Right lobe of liver (tissue), 6 donors: ENCODE measurements at places on chromosomes 3 and 15.

DNA sequence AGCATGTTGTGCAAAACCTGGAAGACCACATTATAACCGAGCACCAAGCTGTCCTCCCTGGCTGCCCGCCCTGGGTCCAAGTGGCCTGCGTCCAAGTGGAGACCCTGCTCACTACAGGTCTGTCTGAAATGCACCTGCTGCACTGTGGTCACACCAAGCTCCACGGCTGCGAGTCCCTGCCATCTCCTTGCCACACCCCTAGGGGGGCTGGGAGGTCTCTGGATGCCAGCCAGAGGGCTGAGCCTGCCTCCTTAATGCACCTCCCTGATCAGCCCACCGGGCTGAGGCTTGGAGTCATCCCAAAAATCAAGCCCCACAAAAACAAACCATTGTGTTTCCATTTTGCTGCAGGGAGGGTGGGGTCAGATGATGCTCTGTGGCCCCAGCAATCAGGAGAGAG lies 187.1 kb downstream of the MEGF11 start:
- H3K27ac ChIP-seq: no peak overlapping the region
- H3K4me1 ChIP-seq: no peaks in the 10 kb centered on the region
- H3K27me3 ChIP-seq: no peaks in the 10 kb centered on the region
- H3K4me3 ChIP-seq: no peak overlapping the region
- peak; percentile 45 for DNase-seq
- H3K36me3 ChIP-seq: no peaks in the 10 kb centered on the region

DNA sequence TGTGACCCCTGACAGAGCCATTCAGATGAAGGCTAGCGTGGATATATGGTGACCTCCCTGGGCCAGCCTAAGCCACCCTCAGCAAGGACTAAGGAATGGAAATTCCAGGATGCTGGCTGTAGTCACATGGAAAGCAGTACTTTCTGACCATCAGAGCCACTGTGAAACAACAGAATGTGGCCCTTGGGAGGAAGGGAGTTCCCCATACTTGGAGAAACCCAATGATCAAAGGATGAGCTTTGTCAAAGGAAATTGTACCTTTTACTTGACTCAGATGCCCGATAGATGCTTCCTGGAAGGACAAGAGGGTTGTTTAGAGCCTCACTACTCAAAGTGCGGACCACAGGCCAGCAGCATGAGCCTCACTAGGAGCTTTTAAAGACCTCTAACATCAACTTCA lies 484.5 kb upstream of the PROK2 start:
- H3K4me3 ChIP-seq: no peak overlapping the region
- H3K27ac ChIP-seq: peak overlapping the region; percentile 44
- H3K36me3 ChIP-seq: no peaks in the 10 kb centered on the region
- no peaks in the 10 kb centered on the region for H3K27me3 ChIP-seq

DNA sequence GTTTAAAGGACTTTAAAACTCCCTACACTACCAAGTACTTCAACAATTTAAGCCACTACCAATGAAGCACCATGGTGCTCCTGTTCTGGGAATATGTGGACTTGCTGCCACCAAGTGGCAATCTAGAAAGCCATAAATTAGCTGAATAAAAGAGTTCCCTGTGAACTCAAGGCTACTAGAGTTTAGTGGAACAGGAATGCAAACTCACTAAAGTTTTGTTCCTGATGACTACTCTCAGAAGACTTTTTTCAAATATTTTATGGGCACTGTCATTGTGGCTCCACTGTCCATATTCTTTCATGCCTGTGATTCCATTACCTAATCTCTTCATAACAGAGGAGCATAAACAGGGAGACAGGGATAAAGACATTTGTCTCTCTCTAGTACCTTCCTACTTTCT lies 63.9 kb downstream of the TMCC1 start:
- no peaks in the 10 kb centered on the region for H3K27me3 ChIP-seq
- DNase-seq: peak; percentile 53
- no peak overlapping the region for H3K27ac ChIP-seq

- no peak overlapping the region for H3K4me3 ChIP-seq
- no peak overlapping the region for H3K27ac ChIP-seq
- peaks cover 9% of the 10 kb centered on the region for H3K36me3 ChIP-seq
- no peak for DNase-seq
Observed at GRCh38 chr15:85137489-85138168, 156.0 kb downstream of the PDE8A start.

DNA sequence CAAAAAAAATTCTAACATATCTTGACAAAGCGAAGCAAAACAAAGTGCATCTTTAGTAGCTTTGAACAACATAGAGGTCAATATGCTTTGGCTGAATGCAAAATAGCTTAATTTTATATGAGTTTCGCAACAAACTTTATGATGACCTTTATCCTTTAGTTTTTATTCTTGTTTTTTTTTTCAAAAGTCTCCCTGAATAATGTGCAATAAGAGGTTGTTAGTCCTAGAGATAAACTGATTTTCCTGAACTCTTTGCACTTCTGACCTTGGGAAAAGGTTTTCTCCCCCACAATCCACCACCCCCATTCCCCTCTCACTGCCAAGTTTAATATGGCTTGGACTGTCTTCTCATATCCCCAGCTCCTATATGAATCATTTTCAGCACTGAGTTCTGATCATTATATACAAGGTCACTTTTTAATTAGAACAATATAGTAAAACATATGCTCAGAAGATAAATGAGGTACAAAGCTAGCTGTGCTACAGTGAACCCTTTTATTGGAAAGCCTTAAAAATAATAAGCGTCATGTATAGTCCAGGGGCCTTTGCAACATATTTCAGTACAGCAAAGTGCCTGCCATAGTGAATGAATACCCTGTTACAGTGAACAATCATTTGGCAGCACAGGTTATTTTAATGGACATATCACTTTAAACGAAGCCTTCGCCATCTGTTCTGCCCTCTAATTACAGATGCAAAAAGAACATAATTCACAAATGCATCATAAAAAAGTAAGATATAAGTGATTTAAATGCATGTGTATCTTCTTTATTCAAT lies 496.3 kb upstream of the NR2F2 start:
- no peak for DNase-seq
- no peaks in the 10 kb centered on the region for H3K36me3 ChIP-seq
- no peak overlapping the region for H3K4me3 ChIP-seq
- H3K4me1 ChIP-seq: no peaks in the 10 kb centered on the region
- no peaks in the 10 kb centered on the region for H3K27me3 ChIP-seq

DNA sequence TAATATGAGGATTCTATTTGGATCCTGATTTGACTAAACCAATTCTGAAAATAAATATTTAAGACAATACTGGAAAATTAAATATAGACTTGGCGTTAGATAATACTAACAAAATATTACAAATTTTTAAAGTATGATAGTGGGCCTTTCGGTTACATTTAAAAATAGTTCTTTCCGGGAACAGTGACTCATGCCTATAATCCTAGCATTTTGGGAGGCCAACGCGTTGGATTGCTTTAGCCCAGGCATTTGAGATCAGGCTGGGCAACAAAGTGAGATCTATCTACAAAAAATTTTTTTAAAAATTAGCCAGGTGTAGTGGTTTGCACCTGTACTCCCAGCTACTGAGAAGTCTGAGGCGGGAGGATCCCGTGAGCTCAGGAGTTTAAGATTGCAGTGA lies 30.3 kb upstream of the GADL1 start:
- no peaks in the 10 kb centered on the region for H3K36me3 ChIP-seq
- H3K4me1 ChIP-seq: no peaks in the 10 kb centered on the region
- no peak for DNase-seq
- H3K27ac ChIP-seq: no peak overlapping the region

DNA sequence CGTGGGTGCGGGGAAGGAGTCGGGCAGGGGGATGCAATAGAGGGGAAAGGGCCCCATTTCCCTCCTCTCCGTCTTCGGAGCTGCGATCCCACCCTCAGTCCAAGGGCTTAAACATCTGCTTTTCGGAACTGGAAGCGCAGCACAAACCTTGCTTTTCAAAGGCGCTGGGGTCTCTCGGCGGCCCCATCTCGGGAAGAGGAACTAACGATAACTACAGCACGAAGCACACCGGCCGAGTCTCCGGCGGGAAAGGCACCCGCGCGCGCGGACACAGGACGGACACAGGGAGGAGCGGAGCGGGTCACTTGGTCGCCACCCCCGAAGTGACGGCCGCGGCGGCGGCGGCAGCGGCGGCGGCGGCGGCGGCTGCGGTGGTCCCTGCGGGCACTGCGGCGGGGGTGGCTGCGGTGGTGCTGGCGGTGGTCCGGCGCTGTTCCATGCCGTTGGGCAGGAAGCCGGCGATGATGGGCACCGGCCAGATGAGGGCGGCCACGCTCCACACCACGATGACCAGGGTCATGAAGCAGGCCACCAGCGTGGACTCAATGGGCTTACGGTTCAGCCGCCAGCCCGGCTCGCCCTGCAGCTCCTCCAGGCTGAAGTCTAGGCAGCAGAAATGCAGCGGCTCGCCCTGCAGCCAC lies 1.1 kb downstream of the TMEM158 start:
- no peaks in the 10 kb centered on the region for H3K4me1 ChIP-seq
- H3K27ac ChIP-seq: no peak overlapping the region
- H3K4me3 ChIP-seq: peak overlapping the region; percentile 38
- H3K36me3 ChIP-seq: no peaks in the 10 kb centered on the region
- DNase-seq: peak; percentile 88

DNA sequence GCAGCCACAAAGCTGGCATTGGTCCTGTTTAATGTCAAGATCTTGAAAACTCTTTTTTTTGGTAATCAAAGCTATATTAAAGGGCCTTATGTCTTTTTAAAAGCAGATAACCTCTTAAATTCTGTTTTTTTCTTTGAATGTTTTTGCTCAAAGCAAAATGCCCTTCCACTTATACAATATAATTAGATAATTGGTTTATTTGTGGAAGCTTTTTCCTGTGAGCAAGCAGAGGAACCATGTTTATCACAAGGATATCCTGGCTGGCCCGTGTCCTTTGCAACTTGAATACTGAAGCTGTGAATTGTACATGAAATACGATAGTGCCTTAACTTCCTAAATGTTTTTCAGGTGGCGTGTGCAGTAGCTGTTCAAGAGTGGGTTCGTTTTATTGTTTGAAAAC lies 2.6 kb downstream of the ST3GAL6 start:
- no peak for DNase-seq
- H3K36me3 ChIP-seq: no peaks in the 10 kb centered on the region
- no peak overlapping the region for H3K4me3 ChIP-seq
- no peak overlapping the region for H3K27ac ChIP-seq
- H3K4me1 ChIP-seq: no peaks in the 10 kb centered on the region

DNA sequence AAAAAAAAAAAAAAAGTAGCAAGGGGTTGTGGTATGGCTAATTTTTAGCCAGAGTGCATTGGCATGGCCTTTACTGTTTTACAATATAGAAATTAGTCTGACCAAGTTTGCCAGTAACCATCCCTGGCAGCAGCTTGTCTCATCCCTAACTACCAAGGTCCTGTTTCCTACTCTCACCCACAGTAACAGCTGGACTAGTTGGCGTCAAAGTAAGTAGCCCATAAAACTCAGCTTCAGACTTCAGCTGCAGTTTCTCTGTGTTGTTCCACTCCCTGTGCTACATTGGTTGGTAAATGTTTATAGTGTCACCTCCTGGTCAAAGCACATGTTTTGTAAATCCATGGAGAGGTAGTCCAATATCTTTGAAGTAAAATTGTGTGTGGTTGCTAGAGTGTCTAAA lies 691.3 kb downstream of the ZPLD1 start:
- H3K27ac ChIP-seq: no peak overlapping the region
- no peaks in the 10 kb centered on the region for H3K4me1 ChIP-seq
- DNase-seq: no peak
- H3K27me3 ChIP-seq: no peaks in the 10 kb centered on the region
- H3K36me3 ChIP-seq: no peaks in the 10 kb centered on the region

DNA sequence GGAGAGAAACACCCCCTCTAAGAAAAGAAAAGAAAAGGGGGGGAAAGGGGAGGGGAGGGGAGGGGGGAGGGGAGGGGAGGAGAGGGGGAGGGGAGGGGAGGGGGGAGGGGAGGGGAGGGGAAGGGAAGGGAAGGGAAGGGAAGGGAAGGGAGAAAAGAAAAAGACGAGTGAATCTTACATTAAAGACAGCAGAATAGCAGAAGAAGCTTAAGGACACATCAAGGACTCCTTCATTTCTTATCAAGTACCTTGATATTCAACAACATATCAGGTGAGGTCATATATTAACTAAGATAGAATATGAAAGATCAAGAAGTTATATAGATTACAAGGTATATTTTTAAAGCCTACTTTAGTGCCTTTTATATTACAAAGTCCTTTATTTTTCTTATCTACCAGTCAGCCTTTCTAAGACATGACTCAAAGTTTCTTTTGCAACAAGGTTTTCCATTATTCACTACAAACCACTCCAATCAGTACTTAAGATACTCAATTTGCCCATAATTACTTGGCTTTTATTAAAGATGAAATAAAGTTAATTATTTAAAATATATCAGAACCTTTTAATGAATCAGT lies 17.7 kb upstream of the AADAC start:
- no peak overlapping the region for H3K4me3 ChIP-seq
- DNase-seq: no peak
- H3K27me3 ChIP-seq: no peaks in the 10 kb centered on the region
- H3K36me3 ChIP-seq: no peaks in the 10 kb centered on the region
- H3K4me1 ChIP-seq: no peaks in the 10 kb centered on the region

- no peak for DNase-seq
- H3K36me3 ChIP-seq: no peaks in the 10 kb centered on the region
- no peaks in the 10 kb centered on the region for H3K4me1 ChIP-seq
- no peaks in the 10 kb centered on the region for H3K27me3 ChIP-seq
Observed at GRCh38 chr3:169591159-169591951, 72.2 kb downstream of the MECOM start.

- H3K36me3 ChIP-seq: no peaks in the 10 kb centered on the region
- H3K27ac ChIP-seq: no peak overlapping the region
- no peaks in the 10 kb centered on the region for H3K27me3 ChIP-seq
- no peak for DNase-seq
- H3K4me3 ChIP-seq: no peak overlapping the region
Observed at GRCh38 chr3:132380920-132381319, 36.4 kb upstream of the DNAJC13 start.

GRCh38 chr3:72144773-72145505 lies 360.0 kb upstream of the PROK2 start:
- peak overlapping the region; percentile 70 for H3K27ac ChIP-seq
- peaks cover 21% of the 10 kb centered on the region for H3K4me1 ChIP-seq
- H3K27me3 ChIP-seq: no peaks in the 10 kb centered on the region
- H3K4me3 ChIP-seq: no peak overlapping the region

DNA sequence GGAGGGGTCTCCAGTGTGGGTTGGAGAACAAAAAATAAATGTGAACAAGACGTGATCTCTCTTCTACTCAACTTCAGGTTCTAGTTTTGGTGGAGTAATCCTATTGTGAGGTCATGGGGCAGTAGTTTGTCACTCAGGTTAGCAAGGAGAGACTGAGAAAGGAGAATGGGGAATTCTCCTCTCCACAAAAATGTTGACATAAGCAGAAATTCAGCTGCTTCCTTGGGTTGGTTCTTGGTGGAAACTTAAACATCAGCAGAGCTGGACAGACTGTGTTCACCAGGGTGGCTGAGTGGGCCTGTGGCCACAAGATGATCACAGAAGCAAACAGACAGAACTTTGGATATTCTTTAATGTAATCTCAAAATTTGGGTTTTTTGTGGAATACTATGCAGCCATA lies 78.7 kb downstream of the EPHB1 start:
- no peaks in the 10 kb centered on the region for H3K36me3 ChIP-seq
- no peak for DNase-seq
- H3K27ac ChIP-seq: no peak overlapping the region
- H3K4me1 ChIP-seq: no peaks in the 10 kb centered on the region
- no peaks in the 10 kb centered on the region for H3K27me3 ChIP-seq
